Spinal cord (tissue), 10 donors: ENCODE measurements at places on chromosomes 12 and 14.

DNA sequence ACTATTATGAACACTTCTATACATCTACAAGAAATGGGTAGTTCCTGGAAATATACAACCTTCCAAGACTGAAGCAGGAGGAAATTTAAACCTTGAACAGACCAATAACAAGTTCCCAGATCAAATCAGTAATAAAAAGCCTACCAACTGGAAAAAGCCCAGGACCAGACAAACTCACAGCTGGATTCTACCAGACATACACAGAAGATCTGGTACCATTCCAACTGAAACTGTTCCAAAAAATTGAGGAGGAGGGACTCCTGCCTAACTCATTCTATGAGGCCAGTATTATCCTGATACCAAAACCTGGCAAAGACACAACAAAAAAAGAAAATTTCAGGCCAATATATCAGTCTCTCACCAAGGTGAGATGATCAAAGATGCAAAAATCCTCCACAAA lies 189.4 kb downstream of the RPS29 start:
- DNase-seq, result no peak

DNA sequence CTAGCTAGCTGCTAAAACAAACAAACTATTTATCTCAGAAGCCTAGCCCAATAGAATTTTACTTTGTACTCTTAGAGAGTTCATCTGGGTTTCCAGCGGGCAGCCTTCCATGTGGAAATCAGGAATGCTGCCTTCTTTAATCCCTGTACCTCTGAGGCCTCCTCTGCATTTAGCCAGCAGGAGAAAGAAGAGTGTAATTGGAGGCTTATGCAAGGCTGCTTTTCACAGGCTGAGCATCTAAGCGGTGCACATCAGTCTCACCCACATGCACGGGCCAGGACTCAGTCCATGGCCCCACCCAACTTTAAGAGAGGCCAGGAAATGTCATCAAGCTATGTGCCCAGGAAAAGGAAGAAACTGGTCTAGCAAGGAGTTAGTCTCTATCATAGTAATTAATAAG lies 14.0 kb upstream of the PTGDR start:
- no peak for DNase-seq

DNA sequence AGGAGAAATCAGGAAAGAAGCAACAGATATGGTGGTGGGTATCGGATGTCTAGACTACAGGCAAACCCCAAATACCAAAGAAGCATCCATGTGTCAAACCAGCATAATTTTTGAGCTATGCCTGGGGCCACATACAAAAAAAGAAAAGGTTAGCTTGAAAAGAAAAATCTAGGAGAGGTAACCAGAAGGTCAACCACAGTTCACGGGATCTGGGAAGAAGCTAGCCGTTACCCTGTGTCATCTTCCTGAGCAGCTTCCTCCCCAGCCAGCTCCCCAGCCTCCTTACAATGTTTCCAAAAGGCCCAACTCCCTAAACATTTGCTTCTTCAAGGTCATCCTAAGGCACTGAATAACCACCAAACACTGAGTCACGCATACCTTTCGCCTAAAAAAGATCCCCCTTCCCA lies 3.1 kb downstream of the SINHCAF start:
- no peak for DNase-seq

DNA sequence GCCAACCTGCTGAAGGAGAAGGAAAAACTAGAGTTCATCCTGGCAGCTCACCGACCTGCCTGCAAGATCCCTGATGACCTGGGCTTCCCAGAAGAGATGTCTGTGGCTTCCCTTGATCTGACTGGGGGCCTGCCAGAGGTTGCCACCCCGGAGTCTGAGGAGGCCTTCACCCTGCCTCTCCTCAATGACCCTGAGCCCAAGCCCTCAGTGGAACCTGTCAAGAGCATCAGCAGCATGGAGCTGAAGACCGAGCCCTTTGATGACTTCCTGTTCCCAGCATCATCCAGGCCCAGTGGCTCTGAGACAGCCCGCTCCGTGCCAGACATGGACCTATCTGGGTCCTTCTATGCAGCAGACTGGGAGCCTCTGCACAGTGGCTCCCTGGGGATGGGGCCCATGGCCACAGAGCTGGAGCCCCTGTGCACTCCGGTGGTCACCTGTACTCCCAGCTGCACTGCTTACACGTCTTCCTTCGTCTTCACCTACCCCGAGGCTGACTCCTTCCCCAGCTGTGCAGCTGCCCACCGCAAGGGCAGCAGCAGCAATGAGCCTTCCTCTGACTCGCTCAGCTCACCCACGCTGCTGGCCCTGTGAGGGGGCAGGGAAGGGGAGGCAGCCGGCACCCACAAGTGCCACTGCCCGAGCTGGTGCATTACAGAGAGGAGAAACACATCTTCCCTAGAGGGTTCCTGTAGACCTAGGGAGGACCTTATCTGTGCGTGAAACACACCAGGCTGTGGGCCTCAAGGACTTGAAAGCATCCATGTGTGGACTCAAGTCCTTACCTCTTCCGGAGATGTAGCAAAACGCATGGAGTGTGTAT lies 2.4 kb downstream of the FOS start:
- no peak for DNase-seq

DNA sequence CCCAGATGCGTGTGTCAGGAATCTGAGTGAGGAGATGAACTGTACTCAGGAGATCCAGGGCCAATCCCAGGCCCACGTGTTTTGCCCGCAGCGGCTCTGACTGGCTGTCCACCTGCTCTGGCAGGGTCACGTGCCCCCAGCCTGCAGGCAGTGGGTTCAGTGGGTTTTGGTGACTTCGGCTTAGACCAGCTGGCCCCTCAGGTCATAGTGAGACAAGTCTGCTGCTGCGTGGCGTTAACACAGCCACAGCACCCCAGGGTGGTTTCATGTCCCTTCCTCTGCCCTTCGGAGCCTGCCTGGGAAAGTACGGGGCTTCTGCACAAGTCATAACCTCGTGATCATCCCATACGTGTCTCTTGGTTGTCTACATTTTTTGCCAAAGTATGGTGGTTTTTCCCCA lies 2.6 kb downstream of the FBRSL1 start:
- no peak for DNase-seq

GRCh38 chr14:71341156-71341555 lies 433.9 kb downstream of the PCNX1 start:
- DNase-seq, result no peak

- no peak for DNase-seq
Measured at GRCh38 chr14:55571125-55571889, 8.7 kb upstream of the KTN1 start.

DNA sequence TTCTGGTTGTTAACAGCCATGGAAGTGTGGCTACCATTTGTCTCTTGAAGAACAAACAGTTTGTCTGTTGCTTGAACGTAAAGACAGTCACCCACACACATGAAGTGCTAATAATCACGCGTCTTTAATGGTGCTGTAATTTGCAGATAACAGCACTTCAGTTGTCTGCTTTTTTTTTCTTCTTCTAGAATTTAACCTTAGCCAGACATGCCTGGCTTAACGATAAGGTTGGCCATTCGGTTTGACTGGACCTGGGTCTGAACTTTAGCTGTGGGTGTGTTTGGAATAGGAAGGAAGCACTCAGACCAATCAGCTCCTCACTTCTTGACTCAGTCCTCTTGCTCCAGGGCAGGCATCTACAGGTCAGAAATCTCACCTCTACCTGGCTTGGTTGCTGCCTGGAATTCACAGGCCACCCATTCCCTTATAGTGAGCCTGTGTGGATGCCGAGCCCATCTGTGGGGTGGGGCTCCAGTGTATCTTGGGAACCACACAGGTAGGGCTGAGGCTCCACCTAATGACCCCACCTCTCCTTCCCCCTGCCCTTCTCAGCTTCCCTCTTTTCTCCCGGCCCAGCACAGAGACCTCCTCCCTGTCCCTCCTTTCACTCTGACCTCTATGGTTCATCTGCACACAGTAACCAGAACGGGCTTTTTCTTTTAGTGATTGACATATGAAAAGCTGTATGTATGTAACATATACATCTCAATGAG lies 246.4 kb upstream of the PWP1 start:
- no peak for DNase-seq

DNA sequence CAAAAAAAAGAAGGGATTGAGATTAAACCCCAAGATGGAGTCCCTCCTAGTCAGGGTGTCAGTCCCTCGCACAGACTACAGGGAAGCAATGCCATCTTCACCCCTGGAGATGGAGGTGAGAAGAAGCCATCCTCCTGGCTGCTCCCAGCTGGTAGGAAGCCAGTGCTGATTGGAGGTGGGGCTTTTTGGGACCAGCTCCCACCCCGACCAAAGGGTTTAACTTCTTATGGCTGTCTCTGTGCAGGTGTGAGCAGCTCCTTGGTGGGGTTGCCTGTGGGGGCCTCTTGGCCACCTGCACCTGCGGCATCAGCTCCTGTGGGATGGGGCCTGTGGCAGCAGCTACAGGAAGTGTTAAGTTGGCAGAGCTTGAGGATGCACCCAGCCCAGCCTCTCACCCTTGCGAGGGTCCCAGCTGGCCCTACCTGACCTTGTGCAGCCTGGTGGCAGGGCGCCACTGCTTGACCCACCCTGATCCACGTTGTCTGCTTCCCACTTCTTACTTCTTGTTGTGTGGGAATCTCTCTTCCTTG lies 3.8 kb upstream of the KRT86 start:
- no peak for DNase-seq

- DNase-seq, result no peak
Measured at GRCh38 chr12:95390192-95390591, 83.8 kb upstream of the METAP2 start.

- DNase-seq, result no peak
Measured at GRCh38 chr12:115253049-115253448, 569.1 kb upstream of the TBX3 start.

GRCh38 chr12:17214929-17215328 lies 609.0 kb upstream of the LMO3 start:
- DNase-seq, result no peak

- DNase-seq, result no peak
Measured at GRCh38 chr14:55585854-55586253, 5.8 kb downstream of the KTN1 start.

DNA sequence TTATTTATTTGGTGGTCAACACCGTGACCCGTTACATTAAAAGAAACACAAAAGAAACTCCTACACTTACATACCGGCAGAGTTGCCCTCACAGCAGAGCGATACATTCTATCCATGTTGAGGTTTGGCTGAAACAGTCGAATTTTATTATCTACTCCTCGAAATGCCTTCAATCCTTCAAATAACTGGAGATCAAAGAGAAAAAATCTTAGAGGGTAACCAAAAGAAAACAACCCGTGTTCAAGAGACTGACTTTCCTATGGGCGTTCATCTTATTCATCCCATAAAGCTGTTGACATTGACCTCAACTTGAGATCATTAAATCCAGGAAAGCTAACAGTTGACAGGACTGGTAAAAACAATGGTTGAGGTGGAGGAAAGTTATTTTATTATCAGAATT lies 67.7 kb downstream of the BCAT1 start:
- DNase-seq, result no peak

DNA sequence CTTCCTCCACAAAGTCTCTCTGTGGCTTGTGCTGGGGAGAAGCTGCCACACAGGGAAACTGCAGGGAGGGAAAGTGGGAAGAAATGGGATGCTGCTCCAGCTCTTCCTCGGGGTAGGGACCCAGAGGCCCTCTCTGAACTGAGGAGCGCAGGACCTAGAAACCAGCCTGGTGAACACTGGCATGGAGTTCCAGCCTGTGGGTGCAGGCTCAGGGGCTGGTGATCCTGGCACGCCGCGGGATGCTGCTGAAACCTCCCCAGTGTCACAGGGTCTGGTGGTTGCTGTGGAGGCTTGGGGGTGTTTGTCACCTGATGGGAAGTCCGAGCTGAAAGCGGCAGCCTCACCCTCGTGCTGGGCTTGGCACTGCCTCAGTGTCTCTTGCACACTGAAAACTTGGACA lies 5.2 kb upstream of the KRT75 start:
- no peak for DNase-seq

- DNase-seq, result no peak
Measured at GRCh38 chr12:18595412-18595811, 142.4 kb downstream of the PLCZ1 start.

GRCh38 chr14:97033556-97034081 lies 236.4 kb downstream of the VRK1 start:
- no peak for DNase-seq

- no peak for DNase-seq
Measured at GRCh38 chr12:123905319-123905925, 67.2 kb downstream of the CCDC92 start.

GRCh38 chr14:20247646-20248246 lies 8.7 kb downstream of the OR11H4 start:
- DNase-seq, result no peak

DNA sequence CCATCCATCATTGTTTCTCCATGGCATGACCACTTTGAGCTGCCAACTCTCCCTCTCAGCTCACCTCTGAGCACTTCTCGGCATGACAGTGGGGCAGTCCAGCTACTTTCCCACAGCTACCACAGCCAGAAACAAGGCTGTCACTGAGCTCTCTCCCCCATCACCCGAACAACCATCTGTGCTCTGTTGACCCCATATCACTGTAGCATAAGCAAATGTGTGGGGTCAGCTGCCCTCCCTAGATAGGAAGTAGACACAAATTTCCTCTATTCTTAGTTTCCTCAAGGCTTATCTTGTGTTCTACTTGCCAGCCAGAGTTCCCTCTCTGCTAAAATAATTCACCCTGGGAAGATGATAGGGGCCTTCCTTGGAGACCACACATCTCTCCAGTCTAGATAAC lies 82.6 kb upstream of the FUT8 start:
- DNase-seq, result no peak
